NCI-H2081 (cell line): ENCODE measurements at places on chromosomes 7 and 10.

DNA sequence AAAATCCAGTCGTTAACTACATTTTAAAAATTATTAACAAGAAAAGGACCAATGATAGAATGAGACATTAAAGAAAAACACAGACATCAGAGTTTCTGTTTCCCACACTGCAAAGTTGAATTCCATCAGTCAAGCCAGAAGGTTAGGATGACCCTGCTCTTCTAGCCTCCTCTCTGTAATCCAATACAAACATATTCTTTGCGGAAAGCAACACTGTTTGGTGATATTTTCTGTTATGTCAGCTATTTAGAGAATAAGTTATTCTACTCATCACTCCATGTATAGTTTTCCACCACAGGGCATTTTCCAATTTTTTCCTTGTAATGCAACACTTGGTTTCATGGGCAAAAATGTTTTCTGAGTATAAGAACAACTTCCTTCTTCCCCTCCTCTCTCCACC is 152.3 kb downstream of the EVX1 start:
- DNase-seq = no peak

- DNase-seq = no peak
These were observed 450.3 kb downstream of the GRID1 start for GRCh38 chr10:85916286-85916685.

- DNase-seq = peak; percentile 12
These were observed 16.8 kb downstream of the GIMAP5 start for GRCh38 chr7:150753826-150754603.

DNA sequence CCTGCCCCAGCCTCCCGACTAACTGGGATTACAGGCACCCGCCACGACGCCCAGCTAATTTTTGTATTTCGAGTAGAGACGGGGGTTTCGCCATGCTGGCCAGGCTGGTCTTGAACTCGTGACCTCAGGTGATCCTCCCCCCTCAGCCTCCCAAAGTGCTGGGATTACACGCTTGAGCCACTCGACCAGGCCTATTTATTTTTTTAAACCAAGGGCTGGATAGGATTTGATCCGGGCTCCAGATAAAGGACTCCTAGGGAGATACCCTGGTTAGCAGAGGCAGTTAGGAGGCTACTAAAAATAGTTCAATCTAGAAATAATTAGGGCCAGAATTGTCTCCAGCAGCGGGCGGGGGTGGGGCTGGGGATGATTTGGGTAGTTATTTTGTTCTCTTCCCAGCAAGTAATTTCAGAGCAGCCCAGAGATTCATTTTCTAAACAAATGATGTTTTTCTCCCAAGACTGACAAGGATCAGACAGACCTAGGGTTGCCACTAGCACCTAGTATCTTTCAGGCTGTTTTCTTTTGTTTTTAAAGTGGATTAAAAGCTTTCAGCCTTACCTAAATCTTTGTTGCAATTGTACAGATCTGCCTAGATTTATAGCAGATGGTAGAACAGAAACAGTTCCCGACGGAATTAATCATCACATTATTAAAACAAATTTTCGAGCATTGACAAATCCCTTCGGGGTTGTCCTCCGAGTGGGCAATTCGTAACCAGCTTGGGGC is 859 bp upstream of the SMC3 start:
- DNase-seq = no peak

DNA sequence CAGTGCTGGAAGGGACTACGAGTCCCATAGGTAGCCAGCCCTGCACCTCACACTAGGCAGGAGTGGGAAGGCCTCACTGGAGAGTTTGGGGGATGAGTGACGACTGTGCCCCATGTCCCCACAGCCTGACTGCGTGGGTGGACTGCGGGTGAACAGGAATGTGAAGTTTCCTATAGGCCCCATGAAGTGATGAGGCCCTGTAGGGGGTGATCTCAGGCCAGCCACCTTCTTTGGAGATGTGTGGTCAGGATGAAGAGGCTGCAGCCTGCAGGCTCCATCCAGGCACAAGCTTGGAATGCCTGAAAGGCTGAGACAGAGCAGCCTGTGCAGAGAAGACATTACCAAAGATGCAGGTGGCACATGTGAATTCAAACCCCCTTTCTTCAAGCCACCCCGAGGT is 94.9 kb downstream of the CPXM2 start:
- DNase-seq = no peak

- DNase-seq = no peak
These were observed 25.7 kb upstream of the PRPS1L1 start for GRCh38 chr7:18053177-18053928.

GRCh38 chr7:41156268-41156667 is 546.6 kb downstream of the INHBA start:
- no peak for DNase-seq

- DNase-seq = no peak
These were observed 289.3 kb downstream of the PTEN start for GRCh38 chr10:88152728-88153133.

DNA sequence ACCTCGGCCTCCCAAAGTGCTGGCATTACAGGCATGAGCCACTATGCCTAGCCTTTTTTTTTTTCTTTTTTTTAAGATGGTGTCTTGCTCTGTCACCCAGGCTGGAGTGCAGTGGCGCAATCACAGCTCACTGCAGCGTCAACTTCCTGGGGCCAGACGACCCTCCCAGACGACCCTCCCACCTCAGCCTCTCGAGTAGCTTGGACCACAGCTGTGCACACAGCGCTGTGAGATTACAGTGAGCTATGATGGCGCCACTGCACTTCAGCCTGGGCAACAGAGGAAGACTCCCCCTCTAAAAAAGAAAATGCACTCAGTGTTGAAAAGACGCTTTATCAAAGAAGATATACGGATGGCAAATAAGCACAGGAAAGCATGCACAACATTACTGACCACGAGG is 16.5 kb upstream of the WIPI2 start:
- DNase-seq = no peak

DNA sequence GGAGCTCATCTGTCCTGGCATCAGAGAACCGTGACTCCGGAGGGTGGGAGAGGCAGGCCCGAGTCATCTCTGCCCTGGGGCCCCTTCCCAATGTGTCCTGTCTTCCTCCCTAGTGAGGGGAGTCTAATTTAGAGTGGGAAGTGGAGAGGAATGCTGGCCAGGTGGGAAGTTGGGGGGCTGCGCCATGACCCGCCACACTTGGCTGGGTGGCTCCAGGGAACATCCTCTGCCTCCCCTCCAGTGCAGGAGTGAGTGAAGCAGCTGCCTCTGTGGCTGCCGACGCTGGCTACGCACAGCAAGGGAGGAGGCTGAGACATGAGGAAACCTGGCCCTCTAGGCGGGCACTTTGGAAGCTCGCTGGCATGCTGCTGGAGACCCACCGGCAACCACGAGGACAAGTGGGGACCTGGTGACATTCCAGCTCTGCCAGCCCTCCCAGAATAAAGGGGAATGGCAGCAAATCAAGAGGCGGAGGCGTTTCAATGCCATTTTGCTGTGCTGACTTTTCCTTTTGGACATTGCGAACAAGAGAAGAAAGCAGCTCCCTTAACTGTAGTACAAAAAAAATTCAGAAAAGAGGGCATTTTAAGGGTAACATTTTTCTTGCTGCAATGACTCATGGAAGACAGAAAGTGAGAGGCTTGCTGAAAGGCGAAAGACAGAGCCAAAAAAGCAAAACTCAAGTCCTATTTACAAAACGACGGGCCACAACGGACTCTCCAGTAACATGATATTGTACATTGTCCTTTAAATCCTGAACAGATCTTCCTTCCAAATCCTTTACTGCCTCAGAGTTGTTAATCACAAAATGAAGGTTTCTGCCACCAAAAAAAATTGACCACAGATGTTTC is 121.2 kb upstream of the PITRM1 start:
- DNase-seq = peak; percentile 56

GRCh38 chr7:6705959-6706665 is 635 bp downstream of the ZNF12 start:
- DNase-seq = no peak

- DNase-seq = no peak
These were observed 77.5 kb downstream of the LRRC4 start for GRCh38 chr7:127953423-127954356.
